ENCODE measurements at places on chromosomes 4 and X.

DNA sequence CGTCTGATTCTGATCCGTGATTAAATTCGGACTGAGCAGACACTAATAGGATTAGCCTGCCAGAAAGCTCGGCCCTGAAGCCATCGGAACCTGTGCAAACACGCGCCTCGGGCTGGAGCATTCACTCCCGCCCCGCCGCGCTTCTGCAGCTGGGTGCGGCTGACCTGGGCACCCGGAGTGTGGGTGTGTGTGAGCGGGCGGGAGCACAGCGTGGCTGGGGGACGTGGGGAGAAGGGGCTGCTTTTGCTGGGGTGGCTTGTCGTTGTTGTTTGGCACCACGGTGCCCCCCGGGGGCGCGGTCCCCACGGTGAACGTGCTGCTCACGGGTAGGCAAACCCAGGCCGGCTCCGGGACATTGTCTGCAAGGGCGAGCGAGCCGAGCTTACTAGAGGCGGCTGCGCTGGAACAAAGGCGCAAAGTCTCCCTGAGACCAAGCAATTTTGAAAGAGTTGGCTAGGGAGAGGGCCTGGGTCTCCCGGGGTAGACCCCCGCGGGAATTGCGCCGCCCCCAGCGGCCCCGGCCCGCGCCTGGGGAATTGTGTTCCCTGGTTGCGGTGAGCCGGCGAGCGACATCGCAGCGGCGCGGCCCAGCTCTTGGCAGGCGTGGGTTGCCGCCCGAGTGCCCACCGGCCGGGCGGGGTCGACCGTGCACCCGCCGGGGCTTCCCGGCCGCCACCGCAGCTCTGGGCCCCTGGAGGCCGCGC is 1.4 kb downstream of the MAMLD1 start:
- no peak for DNase-seq

- DNase-seq, result no peak
These were observed at the start of gene TLR7 for GRCh38 chrX:12866451-12867377. Gene TLR7 (plus strand): TSS chrX:12867072. CDS start chrX:12867579, 507 bp downstream.

GRCh38 chr4:13470379-13470778 is 13.8 kb downstream of the RAB28 start:
- DNase-seq, result no peak

DNA sequence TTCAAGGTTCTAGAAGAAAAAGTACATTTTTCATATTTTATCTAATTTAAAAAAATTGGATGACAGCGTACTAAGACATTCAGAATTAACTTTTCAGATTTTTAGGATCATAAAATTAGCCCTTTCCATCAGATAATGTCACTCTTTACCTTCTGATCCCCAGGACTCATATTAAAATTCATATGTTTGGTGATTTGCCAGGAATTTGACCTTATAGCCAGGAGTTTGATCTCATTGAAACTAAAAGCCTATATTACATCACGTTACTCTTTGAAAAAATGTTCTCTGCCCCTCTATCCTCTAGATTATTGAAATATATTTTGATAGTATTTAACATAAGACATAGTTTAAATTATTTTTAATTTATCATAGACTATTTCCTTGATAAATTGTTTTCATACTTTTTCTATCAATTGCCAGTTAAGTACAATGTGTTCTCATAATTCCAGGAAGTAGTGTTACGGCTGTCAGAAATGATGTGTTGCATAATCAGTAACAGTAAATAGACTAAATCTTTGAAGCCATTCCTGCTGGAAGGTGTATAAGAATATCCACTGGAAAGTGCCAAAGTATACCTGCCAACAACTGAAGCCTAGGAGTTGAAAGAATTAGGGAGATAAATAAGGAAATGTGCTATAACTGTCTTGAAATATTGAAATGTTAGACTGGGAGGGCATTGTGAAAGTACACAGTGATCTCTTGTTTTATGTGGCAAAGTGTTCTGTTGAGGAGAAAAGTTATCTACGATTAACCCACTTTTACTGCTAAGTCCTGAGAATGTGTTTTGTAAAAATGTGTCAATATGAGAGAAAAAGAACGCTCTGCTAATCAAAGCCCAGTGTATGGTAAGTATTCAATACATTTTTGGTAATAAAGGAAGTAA is 32.9 kb upstream of the PDGFC start:
- peak; percentile 25 for DNase-seq

DNA sequence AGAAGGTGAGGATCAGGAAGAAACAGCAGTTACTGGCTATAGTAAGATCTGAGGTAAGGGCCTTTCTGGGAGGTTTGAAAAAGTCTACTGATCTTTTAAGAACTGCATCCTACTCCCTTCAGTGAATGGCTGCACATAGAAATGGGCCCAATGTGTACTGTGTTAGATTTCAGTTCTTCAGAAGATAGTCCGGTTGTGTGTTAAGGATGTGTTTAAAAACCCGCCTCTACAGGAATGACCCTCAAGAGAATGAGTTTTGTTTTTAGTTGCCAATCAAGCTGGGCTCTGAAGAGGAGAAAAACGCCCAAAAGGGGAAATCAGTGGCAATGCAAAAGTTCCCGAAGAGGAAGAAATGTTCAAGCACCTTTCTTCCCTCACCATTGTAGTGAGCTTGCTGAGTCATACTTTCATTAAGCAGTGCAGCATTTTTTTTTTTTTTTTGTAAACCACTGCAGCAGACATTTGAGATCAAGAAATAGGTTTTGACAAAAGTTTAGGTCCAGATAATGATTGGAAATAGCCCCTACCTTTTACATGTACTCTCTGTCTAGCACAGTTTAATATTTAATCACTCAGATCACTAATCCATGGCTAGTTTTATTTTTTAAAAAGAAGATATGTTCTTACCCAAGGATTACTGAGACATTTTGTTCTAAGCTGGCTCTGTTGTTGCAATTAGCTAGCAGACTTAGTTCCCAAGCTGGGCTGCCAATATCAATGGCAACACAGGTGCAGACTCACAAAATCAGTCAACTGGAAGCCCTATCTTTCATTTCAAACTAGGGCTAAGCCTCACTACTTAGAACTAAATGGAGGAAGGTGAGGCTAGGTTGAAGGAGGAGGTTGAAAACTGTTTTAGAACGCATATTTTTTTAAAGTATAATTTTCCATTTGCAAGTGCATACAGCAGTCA is 7.0 kb upstream of the TRPC5OS start:
- no peak for DNase-seq

DNA sequence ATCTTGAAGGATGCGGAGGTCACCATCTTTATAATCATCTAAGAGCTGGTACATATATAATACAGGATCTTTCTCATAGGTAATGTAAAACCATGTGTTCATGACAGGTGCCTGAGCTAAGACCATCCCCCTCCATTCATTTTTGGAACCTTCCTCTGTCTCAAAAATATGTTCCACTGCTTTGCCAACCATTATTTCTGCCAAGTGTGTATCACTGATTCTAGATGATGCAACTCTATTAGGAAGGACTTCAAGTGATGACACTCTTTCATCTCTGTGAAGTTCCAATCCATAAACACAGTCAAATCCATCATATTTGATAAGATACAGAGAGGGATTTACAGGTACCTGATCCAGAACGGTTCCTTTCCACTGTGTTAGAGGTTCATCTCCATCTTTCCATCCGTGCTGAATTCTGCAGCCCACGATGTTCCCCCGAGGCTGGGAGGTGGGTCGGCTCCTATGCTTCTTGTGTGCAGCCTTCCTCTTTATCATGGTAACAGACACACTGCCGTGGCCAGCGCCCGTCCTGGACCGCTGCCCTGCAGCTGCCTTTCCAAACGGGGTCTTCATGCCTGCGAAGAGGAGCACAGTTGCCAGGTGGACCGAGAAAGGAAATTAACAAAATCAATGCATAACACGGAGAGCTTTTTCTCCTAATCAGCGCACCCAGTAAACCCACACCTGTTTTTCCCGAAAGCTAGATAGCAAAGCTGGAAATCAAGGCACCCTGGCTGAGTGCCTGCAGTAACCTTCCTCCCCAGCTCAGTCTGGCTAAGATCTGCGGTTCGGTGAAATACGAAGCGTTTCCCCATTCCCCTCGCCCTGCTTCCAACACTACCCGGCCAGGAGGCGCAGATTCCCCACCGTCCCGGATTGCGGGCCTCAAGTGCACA is 718 bp downstream of the SPIN3 start:
- peak; percentile 1 for DNase-seq

GRCh38 chr4:108849611-108850168 is 86.8 kb upstream of the ETNPPL start:
- peak; percentile 50 for DNase-seq

DNA sequence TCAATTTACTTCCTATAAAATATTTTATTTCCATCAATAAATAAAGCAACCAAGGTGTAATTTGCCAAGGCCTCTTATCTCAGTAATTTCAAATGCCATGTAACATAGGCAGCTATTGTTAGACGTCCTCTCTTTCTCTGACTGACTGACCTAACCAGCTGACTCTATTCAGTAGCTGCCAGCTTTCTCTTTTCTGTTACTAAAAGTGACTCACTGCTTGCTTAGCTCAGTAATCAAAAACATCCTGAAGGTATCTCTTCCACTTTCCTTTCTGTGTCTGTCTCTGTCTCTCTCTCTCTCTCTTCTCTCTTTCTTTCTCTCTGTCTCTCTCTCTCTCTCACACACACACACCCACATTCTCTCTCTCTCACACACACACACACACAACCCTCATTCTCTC is 134.2 kb downstream of the SPOCK3 start:
- DNase-seq, result peak; percentile 43

DNA sequence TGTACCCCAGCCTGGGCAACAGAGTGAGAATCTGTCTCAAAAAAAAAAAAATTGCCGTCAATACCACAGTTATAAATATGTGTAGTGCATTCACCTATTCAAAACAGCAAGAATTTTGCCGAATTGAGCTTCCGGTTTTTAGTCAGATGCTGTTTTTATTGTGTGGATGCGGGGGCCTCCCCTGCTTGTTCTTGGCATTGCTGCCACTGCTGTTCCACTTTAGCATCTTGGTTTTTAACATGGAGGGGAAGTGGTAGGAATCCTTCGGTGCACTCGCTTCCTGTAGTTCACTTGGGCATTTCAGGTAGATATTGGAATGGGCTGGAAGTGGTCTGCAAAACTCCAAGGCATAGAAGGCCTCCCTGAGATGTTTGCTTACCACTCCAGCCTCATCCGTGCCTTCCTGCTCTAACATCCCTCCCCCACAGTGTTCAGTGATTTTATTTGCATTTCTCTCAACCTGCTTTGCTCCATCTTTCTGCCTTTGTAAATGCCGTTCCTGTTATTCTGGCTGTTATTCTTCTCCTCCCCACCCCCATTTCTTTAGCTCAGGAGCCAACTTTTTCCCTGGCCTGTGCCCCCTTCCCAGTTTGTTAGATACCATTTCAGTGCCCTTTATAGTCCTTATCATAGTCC is 25.5 kb downstream of the MOB1B start:
- no peak for DNase-seq

- DNase-seq, result no peak
These were observed 3.5 kb downstream of the ZAR1 start for GRCh38 chr4:48493452-48494100.

GRCh38 chrX:114332766-114333165 is 251.1 kb upstream of the HTR2C start:
- no peak for DNase-seq

DNA sequence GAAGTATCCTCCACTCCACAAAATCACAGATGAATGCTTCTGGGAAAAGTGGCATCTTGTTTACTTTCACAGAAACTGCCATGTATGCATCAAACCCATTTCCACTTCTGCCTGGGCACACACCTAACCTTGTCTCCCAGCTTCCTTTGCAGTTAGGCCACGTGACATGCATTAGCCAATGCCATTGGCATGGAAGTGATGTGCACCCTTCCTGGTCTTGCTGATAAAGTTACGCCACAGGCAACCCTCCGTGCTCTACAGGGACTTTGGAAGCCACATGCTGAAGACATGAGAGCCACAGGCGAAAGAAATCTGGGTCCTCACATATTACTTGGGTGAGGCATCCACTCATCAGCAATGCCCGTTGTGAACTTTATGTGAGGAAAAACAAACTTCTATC is 123.3 kb downstream of the USP46 start:
- no peak for DNase-seq

DNA sequence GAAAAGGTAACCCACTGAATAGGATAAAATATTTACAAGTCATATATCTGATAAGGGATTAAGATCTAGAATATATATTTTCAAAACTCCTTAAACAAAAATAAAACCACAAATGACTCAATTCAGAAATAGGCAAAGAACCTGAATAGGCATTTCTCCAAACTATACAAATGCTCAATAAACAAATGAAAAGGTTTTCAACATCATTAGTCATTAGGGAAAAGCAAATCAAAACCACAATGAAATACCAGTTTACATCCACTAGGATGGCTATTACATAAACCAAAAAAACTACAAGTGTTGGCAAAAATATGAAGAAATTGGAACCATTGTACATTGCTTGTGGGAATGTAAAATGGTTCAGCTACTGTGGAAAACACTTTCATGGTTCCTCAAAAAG is 167.0 kb upstream of the GALNT7 start:
- DNase-seq, result no peak

DNA sequence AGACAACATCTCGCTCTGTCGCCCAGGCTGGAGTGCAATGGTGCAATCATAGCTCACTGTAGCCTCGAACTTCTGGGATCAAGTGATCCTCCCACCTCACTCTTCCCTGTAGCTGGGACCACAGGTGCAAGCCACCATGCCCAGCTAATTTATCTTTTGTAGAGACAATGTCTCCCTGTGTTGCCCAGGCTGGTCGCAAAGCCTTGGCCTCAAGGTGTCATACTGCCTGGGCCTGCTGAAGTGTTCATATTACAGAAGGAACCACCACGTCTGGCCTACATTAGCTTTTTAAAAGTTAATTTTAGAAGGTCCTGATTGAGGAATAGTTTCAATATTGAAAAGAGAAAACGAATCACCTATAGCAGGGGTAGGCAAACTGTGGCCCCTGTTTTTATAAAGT is 22.5 kb downstream of the TRIML2 start:
- no peak for DNase-seq

DNA sequence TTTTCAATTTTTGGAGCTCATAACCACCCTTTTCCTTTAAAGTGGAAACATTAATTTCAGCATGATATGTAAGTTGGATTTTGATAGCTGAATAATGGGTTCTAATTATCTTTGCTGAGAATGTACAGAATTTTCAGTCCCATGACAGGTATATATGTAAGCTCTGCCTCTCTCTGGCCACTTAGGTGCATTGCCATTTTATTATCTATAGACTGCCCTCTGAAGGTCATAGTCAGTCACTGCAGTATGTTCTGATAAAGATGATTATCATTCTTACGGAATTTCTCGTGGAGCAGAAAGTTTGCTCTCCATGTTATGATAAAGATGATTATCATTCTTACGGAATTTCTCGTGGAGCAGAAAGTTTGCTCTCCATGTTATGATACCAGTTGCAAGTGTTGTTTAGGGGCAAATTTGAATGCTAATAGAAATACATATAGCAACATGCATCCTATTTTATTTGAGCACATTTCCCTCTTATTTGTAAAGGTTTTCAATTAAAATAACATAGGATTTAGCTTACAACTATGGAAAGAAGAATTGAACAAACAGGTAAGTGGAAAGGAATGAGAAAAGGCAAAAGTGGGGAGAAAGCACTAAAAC is 10.4 kb downstream of the AFP start:
- peak; percentile 31 for DNase-seq

GRCh38 chr4:7960017-7960789 is 20.5 kb upstream of the AFAP1 start:
- DNase-seq, result no peak

GRCh38 chr4:128661479-128661878 is 148.0 kb upstream of the JADE1 start:
- DNase-seq, result no peak

- DNase-seq, result no peak
These were observed 61.5 kb downstream of the PDK3 start for GRCh38 chrX:24526616-24527015.

Data from umbilical cord (tissue), 2 donors.